Daoy (cell line): ENCODE measurements at places on chromosomes 6 and 20. TPM values are rescaled to one million over a fixed set of nuclear protein-coding genes. Genes with fewer than 3 reads are reported as not detected.

DNA sequence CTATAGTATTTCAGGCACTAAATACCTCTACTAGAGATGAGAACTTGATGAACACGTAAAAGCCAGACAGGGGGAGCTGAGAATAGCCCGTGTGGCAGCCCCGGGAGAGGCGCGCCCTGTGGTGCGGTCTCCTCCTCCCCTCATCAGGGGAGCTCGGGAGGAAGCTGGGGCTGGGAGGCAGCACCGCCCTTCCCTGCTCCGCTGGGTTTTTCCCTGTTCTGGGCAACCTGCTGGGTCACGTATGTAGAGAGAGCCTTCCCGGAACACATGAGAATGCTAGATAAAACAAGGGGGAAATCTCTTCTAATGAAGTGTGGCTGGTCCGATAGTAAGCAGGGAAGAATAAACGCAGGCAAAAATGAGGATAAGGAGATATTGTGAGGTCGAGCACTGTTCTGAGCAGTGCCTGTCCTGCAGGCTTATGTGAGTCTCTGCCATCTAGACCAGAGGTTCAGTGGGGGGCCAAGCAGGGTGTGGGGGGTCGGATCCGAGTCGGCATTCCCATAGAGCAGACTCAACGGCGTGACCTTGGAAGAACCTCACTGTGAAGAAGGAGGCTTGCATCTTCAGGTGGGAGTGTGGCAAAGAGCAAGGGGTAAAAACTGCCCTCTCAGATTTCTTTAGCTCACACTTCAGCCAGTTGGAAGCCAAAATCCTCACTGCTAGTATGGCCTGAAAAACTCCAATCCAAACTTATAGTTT, 13.4 kb upstream of the RPS6KA2 start:
- DNase-seq = no peak

- DNase-seq = peak; percentile 27
These were observed 155.9 kb upstream of the POU3F2 start for GRCh38 chr6:98678481-98678880.

DNA sequence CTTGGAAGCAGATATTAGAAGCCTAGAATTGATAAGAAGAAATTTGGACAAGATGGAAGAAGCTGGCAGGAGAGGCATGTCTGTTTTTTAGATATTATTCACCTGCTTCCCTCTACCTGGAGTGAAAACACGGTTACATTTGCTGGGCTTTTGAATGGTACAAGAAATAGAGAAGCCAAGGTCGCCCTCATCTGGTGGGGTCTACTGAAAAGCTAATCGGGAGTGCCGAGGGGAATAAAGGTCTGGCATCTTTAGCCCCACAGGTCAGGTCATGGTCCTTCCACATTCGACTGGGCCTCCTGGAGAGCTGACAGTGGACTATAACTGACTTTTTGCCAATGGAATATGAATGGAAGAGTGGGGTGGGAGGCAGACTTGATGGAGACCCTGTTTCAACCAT, 4.6 kb upstream of the C2 start:
- DNase-seq = no peak

- DNase-seq = no peak
These were observed 102.8 kb upstream of the PRSS16 start for GRCh38 chr6:27144740-27145079.

DNA sequence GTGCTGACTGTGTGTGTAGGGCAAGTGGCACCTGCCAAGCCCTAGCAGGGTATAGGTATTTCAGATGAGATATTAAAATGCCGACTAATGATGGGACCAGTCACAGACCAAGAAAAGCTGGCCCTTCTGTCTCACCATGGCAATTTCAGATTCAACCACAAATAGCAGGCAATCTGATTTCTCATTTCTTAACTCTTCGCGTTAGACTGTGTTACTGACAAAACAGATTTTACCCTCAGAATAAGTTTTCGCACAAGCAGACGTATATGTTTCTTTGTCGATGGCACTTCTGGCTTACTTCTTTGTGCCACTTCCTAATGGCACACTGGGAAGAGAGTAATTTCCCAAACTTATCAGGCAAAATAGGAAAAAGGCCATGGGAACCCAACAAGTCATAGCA, 58.7 kb downstream of the CAP2 start:
- no peak for DNase-seq

DNA sequence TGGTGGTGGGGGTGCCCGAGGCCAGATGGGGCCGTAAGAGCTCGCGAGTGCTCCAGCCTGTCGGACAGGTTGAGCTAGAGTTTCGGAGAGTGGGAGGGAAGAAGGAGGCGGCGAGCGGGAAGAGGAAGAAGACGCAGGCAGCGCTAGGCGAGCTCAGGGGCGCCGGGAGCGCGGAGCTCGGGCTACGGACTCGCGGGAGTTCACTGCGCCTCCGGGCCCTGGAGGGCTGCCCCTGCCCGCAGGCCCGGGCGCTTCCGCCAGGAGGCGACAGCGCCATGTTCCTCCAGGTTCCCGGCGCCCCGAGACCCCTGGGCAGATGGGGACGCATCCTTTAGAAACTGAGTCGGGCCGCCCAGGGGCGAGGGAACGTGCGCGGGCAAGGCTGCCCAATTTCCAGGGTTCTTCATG, 984 bp downstream of the TFAP2C start:
- peak; percentile 86 for DNase-seq

DNA sequence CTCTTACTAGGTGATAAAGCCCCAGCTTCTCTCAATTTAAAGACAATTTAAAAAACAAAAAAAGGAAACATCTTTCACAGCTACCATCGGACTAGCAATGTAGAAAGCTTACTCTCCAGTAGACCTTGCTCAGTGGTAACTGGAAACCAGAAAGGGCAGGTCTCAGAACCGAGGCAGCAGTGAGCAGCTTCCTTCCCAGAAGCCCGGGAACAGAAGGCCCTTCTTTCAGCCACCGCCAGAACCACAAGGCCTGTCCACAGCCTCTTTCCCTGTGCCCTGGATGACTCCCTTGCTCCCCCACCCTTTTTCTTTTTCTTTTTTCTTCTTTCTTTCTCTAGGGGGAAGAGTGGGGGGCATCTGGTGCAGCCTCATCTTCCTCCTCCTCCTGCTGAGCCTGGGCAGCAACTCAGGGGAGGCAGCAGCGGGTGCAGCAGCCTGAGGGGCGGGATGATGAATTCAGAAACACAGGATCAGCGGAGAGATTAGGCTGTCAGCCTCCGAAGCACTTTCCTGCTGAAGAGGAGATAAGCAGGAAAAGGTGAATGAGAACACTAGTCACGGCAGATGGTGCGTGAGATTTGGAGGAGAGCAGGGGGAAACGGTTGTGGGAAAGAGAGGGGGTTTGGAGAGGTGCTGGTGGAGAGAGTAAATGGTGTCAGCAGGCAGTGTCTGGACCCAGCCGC, 158.5 kb downstream of the ID4 start:
- no peak for DNase-seq

The PCNA gene
- total RNA-seq = 405 and 436 TPM in 2 replicates

The BFSP1 gene
- total RNA-seq = 0.42 and 4.2 TPM in 2 replicates

- DNase-seq = no peak
These were observed 34.0 kb upstream of the COL10A1 start for GRCh38 chr6:116159782-116160524.

DNA sequence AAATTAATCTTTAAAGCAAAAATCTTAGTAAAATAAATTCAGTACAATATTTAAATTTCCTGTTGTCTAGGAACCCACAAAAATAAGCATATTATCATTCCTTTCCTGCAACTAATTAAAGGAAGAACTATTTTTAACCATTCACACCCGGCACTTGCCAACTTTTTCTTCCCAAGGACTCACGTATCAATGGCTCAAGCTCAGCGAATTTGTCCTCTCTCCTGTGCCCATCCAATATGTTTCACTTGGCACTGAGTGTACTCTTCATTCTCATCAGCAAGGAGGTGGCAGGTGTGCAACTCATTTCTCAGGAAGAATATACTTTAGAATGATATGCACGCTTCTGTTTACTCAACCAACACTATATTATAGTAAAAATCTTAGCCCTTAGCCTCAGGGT, 419.4 kb downstream of the C6orf118 start:
- DNase-seq = no peak

The SGK2 gene
- 0.06 TPM in 1 of 2 replicates, not detected in the other for total RNA-seq

- DNase-seq = no peak
These were observed 47.7 kb upstream of the FNDC1 start for GRCh38 chr6:159121486-159121885.

- DNase-seq = no peak
These were observed 41.1 kb downstream of the PTPN1 start for GRCh38 chr20:50551288-50551687.

DNA sequence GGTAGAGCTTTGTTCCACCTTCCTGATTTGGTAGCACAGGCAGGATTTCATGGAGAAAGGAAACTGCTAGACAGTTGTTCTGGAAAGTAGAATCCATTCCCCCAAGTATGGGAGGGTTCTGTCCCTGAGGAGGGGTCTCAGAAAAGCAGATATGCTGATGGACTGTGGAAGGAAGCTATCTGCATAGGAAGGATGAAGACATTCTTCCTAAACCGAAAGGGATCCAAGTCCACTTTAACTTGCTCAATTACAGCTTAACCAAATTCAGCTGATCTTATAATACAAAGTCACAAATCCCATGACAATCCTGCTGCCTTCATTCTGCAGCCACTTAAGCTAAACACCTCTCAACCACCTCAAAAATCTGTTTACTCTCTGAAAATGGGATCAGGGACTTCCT, 2.6 kb downstream of the MAN1A1 start:
- no peak for DNase-seq

The SIRPA gene
- total RNA-seq = 7.2 and 11.5 TPM in 2 replicates

- no peak for DNase-seq
These were observed 264.1 kb downstream of the CDC5L start for GRCh38 chr6:44651604-44652003.

DNA sequence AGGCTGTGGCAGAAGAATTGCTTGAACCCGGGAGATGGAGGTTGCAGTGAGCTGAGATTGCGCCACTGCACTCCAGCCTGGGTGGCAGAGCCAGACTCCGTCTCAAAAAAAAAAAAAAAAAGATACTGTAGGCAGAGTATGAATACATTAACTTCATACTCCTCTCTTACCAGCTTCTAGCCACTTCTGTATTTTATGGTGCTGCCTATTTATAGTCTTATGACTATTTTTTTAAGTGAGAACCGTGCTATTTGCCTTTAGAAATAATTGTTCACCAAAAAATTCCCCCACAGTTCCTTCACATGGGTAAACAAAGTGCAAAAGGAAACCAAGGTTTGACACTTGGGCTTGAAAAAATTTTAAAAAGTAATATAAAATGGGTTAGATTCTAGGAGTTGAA, 1.5 kb upstream of the SNRNP48 start:
- DNase-seq = no peak

GRCh38 chr6:133132466-133132971, 108.6 kb upstream of the EYA4 start:
- DNase-seq = no peak

DNA sequence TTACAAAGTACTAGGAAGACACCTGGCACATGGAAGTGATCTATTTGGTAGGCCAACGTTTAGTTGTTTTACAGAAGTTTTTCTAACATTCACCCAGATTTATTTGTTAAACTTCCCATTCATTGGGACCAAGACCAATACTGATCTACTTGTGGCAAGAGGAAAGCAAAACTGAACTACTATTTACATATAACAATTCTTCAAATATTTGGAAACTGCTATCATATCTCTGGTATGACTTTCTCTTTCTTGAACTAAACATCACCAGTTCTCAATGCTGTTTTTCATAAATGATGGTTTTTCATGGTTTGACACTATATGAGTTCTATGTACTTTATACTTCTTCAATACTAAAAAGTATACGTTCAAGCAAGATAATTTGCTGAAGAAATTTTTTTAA, 189.2 kb downstream of the ASCC3 start:
- DNase-seq = no peak

The IRF4 gene
- 0.23 TPM in 1 of 2 replicates, not detected in the other for total RNA-seq

The COX4I2 gene
- total RNA-seq = not detected in 2 replicates

The PI16 gene
- total RNA-seq = 0.06 TPM in 1 of 2 replicates, not detected in the other

DNA sequence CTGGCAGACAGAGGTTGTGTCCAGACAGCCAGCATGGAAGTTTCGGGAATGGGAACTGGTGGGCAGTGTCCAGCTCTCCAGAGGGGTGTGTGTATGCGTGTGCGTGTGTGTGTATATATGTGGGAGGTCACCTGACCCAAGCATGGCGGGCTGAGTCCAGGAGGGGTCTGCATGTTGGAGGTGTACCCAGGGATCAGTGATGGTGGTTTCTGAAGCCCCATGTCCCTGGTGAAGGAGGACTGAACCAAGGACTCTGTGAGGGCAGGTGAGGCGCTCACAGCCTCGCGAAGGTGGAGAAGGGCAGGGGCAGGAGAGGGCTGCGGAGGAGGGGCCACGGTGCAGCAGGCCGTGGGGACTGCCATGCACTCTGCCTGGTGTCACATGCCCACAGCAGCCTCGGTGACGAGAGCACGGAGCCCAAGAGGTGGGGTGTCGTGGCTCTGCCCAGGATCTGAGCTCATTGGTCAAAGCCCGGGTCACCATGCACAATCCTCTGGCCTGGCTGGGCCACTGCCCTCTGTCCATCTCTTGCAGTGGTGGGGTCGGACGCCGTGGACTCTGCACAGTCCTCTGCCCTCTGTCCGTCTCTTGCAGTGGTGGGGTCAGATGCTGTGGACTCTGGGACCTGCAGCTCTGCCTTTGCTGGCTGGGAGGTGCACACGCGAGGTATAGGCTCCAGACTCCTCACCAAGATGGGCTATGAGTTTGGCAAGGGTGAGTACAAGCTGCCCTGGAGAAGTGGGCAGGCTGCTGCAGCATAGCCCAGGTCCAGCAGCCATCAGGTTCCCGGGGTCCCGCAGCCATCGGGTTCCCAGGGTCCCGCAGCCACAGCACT, 2.1 kb upstream of the LIME1 start:
- DNase-seq = no peak

DNA sequence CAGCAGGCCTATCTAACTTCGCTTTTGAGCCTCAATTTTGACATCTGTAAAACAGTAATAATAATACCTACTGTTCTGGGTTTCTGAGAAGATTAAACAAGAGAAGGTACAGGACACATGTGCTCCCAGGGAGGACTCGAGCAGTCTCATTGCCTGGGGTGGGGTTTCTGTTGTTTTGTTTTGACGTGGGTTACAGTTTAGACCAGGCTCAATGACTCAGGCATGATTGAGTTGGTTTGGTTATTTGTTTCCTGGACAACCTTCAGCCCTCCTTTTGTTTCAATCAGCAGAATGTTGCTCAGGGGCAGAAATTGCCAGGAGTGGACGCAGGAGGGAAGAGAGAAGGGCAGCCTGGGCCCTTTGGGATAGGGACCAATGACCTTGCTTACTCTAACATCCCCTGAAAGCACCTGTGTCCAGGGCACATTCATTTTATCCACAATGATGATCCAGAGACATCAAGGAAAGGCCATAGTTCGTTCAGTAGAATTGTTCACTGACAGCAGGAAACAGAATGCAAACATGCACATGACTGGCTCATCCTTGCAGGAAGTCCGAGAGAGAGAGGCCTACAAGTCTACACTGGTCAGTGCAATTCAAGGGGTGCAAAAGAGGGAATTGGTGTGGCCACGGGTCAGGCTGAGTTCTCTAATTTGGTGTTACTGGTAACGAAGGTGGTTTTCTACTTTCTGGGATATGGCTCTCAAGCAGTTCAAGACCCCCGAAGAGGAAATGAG, 74.5 kb upstream of the MRPS10 start:
- peak; percentile 83 for DNase-seq

- DNase-seq = no peak
These were observed 17.1 kb upstream of the MAP1LC3A start for GRCh38 chr20:34541264-34541901.

DNA sequence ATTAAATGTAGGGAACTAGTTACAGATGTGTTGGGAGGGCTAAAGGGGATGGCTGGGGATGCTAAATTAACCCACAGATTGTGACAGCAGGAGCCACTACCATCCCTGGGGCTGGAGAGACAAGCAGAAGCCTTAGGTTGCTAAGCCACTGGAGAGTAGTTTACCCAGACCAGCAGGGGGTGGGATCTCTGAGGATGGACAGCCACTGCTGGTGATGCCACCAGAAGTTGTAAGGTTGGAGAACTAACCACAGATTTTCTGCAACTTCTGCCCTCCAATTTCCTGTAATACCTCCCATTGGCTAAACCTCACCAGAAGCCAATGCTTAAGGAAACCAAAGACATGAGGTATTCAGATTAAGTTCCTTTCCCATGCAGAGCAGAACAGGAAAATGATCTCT, 139.6 kb upstream of the NOX3 start:
- DNase-seq = no peak
